Activated T-cell treated with anti-CD3 and anti-CD28 coated beads, Interleukin-2, amount 50 U/mL, for 72 hours (primary cell): ENCODE measurements at places on chromosomes 6 and 20.

GRCh38 chr20:46013322-46013828 is 4.7 kb downstream of the MMP9 start:
- no peak for DNase-seq

DNA sequence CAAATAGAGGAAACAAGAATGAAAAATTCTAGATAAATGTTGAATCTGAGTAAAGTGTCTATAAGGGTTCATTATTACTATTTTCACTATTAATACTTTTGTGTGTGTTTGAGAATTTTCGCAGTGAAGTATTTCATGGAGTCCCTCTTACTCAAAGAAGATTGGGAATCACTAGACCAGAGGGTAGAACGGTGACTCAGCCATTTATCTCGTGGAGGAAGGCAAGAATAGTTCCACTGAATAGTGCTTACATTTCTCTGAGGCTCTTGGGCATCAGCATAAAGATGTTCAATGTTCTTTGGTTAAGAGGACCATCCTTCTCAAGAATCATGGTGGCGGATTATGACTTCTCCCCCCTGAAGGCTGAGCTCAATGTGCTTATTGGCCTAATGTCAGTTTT is 376.7 kb upstream of the ARID1B start:
- no peak for DNase-seq

DNA sequence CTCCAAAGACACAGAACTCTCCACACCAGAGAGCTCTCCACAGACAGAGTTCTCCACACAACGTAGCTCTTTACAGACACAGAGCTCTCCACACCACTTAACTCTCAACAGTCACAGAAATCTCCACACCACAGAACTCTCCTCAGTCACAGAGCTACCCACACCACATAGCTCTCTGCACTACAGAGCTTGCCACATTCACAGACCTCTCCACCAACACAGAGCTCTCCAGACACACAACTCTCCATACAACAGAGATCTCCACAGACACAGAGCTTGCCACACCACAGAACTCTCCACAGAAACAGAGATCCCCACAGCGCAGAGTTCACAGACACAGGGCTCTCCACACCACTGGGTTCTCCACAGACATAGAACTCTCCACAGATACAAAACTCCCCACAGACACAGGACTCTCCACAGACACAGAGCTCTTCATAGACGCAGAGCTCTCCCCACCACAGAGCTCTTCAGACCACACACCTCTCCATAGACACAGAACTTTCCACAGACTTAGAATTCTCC is 52.5 kb downstream of the ERMARD start:
- DNase-seq: no peak

- DNase-seq: no peak
Measured at GRCh38 chr20:34876406-34877282, at the start of gene ACSS2. TSS of gene ACSS2 (plus strand) at chr20:34876612. CDS start at chr20:34876646, 34 bp downstream.

DNA sequence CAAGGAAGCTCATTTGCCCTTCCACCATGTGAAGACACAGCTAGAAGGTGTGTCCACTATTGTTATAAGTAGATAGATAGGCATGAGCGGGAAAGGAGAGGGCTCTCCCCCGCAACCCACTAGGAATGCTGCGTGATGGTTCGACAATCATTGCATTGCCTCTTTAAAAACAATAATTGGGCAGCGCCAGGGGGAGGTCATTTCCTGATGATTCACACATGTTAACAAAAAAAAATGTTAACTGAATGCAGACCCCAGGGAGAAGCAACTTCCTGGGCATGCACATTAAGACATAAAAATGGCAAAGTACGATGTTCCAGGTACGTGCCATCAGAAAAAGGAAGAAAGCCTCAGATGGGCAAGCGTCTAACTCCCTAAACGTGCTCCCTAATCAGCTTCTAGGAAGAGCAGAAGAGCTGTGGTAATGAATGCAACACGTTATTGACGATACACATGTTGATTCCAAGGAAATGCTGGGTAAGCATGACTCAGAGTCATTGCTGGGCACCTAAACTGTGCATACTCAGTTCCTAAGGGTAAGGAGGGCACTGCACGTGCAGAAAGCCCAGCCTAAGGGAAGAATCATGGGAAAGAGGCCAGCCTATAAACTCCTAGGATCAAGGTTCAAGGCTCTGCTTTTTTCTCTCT is 113.7 kb downstream of the FAM217A start:
- no peak for DNase-seq

- DNase-seq: no peak
Measured at GRCh38 chr6:158635427-158636073, 9.0 kb downstream of the DYNLT1 start.

DNA sequence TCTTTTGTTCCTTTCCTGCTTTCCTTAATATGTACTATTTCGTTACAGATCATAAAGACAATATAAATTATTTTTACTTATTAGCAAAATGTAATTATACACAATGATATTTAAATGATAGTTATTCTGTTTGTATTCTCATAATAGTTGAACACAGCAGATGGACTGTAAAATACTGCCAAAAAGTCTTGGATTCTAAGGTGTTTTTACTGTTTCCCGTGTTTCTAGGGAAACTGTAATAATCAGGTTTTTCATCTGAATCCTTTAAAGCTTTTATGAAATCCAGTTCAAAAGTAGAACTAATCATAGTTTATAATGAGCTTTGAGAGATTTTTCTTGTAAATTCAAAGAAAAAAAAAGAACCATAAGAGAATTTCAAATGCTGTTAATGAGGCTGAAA is 148.4 kb downstream of the GRIK2 start:
- no peak for DNase-seq

GRCh38 chr6:49299279-49299678 is 163.8 kb downstream of the MMUT start:
- no peak for DNase-seq

DNA sequence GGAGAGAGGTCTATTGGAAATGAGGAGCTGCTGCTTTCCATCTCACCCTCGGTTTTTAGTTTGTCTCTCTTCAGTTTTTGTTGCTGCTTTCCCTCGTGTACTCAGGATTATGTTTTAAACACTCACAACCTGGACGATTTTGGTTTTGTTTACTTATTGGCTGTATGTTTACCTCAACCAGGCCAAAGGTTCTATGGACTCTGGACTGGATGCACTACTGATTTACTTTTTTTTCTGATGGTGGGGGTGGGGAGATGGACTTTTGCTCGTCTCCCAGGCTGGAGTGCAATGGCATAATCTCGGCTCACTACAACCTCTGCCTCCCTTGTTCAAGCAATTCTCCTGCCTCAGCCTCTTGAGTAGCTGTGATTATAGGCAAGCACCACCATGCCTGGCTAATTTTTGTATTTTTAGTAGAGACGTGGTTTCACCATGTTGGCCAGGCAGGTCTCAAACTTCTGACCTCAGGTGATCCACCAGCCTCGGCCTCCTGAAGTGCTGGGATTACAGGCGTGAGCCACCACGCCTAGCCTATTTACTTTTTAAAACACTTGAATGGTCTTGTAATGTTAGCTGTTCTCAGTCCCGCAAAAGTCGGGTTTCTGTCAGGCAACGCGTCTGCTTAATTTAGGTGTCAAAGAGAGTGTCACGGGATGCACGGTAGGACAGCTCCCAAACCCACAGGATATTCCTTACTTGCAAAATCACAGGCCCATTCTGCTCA is 148.2 kb upstream of the RIPOR2 start:
- DNase-seq: no peak

DNA sequence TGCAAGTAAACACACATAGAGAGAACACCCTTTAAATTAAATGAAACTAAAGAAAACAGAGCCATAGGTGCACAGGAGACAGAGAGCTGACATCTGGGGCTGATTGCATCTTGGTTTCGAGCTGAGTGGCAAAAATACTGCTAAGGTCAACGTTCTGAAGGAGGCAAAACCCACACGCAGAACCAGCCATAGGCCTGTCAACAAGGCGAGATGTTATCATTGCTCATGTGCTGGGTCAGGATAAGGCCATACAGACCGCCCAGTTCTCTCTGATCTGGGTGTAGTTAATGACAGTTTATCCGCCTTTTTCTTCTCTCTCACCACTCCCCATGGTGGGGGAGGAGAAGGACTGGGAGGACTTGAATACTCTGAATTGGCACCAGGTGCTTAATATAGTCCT is 4.5 kb upstream of the FAM110A start:
- DNase-seq: no peak

DNA sequence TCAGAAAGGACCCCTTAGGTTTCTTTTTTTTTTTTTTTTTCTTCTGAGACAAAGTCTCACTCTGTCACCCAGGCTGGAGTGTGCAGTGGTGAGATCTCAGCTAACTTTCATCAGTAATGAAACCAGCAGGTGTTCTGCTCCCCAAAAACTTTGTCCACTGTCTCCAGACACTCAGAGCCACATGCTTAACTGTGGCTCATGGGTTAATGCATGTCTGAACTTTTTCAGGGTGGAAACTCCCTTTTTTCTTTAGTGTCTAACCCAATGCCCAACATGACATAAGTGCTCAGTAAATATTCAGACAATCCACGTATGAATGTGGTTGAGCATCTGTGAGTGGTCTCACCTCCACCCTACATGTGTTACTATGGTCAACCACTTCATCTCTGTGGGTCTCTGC is 45.4 kb downstream of the MYB start:
- DNase-seq: no peak

DNA sequence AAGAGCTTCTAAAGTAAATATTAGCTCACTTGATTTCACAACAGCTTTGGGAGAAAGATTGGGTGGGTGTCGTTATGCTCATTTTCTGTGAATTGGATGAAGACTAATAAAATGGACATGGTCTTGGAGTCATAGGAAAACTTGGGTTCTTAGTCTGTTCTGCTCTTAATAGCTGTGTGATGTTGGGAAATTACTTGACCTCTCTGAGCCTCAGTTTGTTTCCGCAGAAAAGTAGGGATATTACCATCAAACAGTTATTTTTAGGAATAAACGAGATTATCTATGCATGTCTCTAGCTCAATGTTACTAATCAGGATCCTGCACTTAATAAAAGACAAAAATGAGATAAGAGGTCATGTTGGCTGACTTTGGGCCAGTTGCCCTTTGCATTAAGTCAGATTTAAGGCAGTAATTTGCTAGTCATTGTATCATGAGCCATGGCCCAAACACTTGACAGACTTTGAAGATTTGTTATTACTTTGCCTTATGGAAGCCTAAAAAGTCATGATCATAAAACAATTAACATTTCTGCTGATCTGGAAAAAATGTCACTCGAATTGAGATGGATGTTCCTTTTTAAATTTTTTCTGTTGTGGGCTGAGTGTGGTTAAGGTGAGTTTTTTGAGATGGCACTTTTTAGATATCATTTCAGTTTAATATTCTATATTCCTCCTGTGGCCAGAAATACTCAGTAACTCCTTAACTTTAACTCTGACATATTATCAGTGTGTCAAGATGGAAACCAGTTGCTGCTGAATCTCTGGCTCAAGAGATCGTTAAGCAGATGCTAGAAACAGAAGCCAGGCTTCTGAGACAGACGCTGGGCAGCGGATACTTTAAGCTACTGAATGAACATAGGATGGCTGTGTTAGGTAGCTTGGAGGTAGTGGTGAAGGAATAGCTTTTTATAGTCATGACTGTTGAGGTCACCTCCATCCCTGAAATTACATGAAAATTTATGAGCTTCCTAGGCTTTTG is 291.6 kb downstream of the PHF3 start:
- DNase-seq: no peak

- no peak for DNase-seq
Measured at GRCh38 chr6:7673063-7673536, 52.8 kb upstream of the BMP6 start.

DNA sequence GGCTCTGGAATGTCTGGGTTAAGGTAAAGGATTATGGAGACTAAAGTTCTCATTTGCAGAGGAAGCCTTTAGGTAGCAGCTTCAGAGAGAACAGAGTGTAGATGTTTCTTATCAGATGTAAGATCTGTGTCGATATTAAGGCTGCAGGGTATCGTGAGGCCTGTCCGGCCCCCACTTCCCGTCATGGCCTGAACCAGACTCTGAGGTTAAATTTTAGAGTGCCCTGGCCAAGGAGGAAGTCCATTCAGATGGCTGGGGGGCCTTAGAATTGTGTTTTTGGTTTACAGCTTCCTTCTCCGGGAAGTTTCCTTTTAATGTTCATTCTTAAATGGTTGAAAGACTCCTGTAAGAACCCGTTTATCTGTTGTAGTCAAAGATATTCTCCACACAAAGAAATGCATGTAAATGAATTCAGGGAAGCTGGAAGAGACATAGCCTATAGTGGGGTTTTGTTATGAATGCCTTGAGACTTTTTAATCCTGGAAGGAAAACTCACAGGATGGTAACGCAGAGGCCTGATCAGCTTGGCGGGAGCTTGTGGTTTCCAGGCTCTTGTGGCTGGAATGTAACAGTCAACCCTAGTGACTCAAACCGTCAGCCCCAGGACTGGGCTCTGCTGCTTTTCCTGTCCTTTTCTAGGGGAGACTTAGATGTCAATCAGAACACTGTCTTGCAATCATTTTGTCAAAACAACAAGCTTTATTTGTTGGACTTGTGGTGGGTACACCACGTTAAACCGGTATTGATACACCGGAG is 34.7 kb downstream of the KIF25 start:
- DNase-seq: no peak

GRCh38 chr6:117441824-117442264 is 16.1 kb upstream of the ROS1 start:
- DNase-seq: no peak

DNA sequence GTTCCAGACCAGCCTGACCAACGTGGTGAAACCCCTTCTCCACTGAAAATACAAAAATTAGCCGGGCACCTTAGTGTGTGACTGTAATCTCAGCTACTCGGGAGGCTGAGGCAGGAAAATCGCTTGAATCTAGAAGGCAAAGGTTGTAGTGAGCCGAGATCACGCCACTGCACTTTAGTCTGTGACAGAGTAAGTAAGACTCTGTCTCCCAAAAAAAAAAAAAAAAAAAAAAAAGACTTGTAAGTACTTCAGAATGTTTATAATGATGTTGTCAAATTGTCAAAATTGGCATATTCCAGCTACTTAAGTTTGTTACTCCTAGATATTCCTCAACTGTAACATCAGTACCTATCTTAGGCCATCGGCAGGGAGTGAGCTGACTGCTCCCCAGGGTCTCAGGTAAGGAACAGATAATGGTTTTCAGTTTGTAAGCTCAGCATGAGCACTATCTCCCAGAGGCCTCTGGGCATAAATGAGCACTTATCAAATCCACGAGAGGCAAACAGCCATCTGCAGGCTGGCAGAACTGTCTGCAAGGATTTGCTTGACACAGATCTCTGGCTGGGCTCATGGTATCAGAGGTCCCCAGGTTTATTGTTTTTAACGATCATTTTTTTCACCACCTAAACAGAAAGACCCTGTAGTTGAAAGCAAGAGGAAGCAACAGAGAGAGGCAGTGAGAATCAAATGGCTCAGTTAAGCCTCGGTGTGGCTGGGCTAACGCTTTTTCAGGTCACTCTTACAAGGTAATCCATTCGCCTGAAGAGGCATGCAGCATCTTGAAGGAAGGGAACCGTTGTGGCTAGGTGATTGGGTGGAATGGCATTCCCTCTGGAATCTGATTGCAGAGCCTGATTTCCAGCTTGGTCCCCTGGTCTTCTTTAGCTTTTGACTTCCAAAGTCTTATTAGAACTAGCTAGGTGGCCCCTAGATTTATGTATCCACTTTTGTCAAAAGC is 115.9 kb downstream of the LY86 start:
- DNase-seq: no peak

- no peak for DNase-seq
Measured at GRCh38 chr6:41399424-41399823, 64.0 kb downstream of the NCR2 start.

- peak; percentile 75 for DNase-seq
Measured at GRCh38 chr6:157428427-157429202, 47.6 kb downstream of the ZDHHC14 start.
